Fibroblast of skin of left biceps (primary cell): ENCODE measurements at places on chromosomes 2 and 18.

GRCh38 chr2:237474442-237474911 is 12.6 kb upstream of the MLPH start:
- no peak for DNase-seq

DNA sequence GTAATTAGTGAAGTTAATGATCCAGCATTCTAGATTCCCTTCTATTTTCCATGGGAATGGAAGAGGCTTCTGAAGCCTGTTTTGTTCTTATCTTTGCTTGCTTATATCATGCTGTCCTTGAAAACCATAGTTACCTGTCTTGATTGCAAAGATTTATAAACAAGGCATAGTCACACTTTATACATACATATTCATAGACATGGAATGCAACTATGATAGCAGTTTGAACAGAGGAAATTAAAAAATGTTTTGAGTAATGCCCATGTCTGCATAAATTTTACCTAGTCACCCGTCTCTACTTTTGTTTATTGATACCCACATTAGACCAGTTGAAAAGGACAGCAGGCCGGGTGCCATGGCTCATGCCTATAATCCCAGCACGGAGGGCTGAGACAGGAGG is 289.0 kb downstream of the PTPRM start:
- no peak for DNase-seq

GRCh38 chr2:174901075-174901474 is 104.1 kb downstream of the CHN1 start:
- DNase-seq, result no peak

DNA sequence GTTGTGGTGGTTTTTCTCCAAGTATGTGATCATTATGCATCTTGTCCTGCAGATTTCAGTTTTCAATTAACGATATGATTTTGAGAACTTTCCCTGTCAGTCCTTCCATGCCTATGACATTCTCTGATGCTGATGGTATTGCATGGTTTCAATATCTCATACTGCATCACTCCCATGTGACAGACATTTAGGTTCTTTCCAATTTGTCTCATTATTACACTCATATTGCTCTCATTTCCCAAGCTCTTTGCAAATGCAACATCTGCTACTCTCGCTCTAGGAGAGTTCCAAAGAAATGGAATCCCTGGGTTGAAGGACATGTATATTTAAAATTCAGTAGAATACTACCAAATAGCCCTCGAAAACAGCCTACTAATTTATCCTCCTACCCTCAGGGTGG is 125.5 kb downstream of the MARCHF4 start:
- no peak for DNase-seq

DNA sequence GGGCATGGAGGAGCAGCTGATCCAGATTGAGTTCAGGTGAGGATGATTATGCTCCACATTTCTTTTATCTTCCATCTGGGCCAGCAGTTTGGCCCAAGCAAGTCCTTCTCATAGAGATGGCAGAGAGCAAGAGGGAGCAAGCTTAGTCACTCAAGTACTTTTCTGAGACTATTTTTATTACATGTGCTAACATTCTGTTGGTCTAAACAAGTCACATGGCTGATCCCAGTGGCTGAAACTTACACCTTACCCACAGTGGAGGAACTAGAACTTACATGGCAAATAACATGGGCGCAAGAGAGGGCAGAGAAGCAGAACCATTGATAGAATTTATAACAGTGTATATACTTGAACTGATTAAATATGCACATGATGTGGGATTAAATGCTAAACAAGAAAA is 105.7 kb downstream of the KYNU start:
- DNase-seq, result no peak

DNA sequence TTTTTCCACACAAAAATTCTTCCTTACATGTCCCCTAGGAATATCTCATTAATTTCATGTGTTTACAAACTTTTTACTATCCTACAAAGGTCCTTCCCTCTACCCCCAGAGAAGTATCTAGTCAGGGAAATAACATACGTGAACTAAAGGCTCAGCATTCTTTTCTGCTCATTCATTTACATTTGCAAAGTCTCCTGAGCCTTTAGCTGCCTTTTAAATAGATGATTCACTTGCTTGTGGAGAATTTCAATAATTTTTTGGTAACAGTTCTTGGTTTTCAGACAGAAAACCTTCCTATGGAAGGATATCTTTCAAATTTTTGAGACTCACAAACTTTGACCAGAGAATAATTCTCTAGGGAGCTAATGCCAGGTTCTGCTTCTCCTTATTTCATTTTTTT is 81.5 kb upstream of the RMDN2 start:
- DNase-seq, result peak; percentile 74

DNA sequence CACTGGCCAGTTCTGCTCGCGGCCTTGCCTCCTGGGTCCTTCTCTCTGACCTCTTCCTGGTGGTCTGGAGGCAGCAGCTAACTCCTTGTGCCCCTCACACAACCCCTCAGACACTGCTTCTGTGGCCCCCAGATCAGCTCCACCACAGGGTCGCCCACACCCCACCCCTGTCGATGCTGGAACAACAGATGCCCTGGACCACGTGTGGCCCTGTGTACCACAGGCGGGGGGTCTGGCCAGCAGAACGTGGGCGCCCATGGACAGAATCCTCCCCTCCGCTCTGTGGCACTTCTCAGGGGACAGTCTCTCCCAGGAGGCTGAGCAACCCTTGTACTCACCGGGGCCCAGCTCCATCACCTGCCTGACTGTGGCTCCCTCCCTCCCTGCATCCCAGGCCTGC is 245.6 kb downstream of the NDUFA10 start:
- DNase-seq, result no peak

DNA sequence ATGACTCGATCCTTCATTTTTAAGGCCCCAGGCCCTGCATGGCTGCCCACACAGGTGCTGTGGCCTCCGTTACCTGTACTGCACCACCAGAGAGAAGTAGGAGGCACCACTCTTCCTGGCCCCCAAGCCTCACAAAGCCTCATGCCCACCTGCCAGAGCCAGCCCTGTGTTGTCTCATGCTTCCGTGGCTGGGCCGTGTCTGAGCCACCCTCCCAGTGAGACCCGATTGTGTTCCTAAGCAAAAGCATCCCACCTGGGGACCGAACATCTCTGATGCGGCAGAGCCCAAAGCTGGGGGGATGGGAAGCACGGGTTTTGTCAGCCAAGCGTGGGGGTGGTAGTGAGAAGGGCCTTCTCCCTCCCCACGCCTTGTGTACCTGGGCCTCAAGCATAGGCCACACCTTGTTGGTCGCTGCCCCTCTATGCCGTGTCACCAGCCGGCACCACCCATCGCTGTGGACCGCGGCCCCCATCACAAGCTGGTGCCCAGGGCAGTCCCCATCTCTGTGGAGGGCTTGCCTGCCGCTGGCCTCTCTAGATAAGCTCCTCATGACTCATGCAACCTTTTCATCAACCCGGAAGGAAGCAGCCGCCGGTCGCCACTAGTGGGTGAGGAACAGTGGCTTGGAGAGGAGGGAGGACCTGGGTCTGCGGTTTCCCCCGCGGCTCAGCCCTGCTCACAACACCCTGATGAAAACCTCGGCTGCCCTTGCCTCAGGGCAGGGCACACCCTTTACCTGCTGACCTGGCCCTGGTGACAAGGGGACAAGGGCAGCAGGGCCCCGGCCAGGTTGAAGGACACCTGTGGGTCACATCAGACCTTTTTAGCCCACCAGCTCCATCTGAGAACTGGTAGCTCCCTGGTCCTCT is 2.7 kb upstream of the RNPEPL1 start:
- DNase-seq, result no peak

- DNase-seq, result no peak
These were observed 193.8 kb downstream of the GULP1 start for GRCh38 chr2:188485496-188485895.

DNA sequence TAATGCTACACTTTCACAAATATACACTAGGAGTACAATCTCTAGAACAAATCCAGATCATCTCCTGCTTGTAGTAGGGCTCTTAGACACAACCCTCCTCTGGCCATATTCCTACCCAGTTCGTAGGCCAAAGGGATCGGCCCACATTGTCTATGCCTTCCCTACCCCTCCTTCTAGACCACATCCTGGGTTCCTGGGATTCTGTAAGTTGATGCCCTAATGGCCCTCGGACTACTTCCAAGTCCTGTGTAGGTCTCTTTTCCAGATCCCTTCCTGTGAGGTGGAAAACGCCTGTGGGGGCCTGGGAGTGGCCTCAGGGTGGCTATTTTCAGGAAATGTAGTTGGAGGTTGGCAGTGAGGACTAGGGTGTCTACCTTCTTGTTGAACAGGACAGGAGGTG is 289.7 kb downstream of the ZNF385B start:
- no peak for DNase-seq

GRCh38 chr2:132729522-132729921 is 59.5 kb upstream of the LYPD1 start:
- DNase-seq, result no peak

GRCh38 chr2:41827354-41827971 is 220.4 kb upstream of the PKDCC start:
- no peak for DNase-seq

DNA sequence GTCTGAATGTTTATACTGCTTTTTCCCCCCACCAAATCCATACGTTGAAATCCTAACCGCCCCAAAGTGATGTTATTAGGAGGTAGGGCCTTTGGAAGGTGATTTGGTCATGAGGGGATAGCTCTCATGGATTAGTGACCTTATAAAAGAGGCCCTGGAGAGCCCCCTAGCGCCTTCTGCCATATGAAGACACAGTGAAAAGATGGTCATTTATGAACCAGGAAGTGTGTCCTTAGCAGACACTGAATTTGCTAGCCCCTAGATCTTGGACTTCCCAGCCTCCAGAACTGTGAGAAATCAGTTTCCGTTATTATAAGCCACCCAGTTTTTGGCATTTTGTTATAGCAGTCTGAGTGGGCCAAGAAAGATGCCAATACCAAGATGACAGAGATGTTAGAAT is 7.2 kb upstream of the TSN start:
- DNase-seq, result no peak

DNA sequence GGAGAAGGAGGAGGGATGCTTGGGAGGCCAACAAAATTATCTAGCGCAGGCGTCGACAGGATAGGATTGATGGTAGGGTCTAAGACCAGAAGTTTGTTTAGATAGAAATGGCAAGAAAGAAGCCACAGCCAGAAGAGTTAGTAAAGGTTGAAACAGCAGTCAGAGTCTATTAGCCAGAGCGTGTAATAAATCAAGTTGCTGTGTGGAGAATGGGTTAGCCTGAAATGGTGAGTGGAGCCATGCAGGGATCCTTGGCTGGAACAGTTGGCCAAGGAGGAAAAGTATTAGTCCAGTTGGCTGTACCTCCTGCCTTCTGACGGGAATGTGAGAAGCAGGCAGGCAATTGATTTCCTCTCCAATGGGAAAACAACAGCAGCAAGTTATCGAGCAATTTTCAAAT is 190.7 kb upstream of the CCDC68 start:
- no peak for DNase-seq

DNA sequence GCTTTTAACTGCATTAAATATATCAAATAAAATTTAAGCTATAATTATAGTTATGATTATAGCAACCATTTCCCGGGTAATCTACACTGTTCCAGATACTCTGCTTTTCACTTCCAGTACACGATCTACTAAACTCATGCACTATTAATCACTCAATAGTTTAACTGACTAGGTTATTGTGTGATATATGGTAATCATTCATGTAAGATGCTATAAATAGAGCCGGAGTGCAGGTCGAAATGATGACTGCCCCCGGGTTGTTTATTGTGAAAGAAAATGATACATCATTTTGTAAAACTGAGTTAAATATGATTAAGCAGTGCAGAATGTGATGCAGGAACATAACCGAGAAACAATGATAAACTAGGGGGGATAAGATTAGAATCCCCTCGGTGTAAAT is 434.6 kb upstream of the DSEL start:
- no peak for DNase-seq

DNA sequence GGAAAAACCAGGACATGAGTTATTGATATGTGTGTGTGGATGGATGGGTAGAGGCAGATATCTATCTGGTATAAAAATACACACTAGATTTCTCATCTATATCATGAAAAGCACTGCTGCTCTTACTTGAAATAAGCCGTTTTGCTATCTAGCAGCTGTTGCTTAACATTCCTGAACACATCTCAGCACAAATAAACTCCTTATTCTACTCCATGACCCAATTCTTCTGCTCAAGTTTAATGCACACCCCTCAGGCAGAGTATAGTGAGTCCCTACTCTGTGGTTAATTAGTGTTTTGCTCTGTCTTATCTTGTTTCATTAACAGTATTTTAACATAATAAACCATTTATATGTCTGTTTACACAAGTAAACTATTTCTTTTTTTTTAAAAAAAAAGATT is 134.2 kb downstream of the CBLN2 start:
- DNase-seq, result no peak

- no peak for DNase-seq
These were observed 134.0 kb upstream of the LYPD1 start for GRCh38 chr2:132804051-132804450.

DNA sequence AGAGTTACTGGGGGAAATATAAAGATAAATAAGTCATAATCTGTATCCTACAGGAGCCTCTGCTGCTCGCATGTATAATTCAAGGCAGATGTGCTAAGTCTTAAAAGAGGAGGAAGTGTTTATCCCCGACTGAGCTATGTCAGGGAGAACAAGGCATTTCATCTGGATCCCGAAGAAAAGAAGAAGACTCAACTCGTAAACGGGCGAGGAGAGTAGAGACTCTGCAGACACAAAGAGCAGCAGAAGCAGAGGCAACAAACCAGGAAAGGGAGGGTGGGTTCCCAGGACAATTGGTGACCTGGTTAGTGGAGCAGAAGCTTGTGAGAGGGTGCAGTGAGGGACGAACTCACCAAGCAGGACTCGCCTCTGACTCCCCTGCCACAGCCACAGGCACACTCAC is 368.6 kb downstream of the EIPR1 start:
- no peak for DNase-seq

DNA sequence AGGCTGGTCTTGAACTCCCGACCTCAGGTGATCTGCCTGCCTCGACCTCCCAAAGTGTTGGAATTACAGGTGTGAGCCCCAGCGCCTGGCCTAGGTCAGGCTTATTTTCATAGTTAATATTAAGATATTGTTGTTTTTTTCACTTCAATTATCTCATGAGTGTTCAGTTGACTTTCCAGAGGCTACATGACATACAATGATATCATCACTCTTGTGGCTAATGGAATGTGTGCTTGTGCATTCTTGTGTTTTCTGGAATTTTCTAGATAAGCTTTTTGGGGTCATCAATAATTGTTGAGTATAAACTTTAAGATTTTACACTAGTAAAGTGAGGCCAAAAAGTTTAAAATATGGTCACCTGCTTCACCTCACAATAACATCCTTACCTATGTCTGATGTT is 180.9 kb downstream of the FIGN start:
- no peak for DNase-seq

GRCh38 chr2:222608081-222608480 is 47.8 kb downstream of the FARSB start:
- DNase-seq, result peak; percentile 50

DNA sequence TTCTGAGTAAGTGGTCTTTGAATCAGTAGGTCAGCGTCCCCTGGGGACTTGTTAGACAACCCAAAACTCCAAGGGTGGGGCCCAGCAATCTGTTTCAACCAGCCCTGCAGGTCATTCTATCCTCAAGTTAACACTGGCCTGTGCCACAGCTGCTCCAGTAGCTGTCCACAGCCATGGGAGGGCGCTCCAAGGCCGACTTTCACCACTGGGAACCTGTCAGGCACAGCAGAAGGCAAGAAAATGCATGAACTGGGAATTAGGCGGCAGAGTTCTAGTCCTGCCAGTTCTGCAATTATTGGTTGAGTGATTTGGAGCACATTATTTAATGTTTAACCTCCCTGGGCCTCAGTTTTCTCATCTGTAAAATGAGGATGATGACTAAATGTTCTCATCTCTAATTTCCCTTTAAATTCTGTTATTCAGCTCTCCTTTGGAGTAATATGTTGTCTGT is 17.4 kb upstream of the MRPL33 start:
- DNase-seq, result no peak

- DNase-seq, result no peak
These were observed 76.6 kb downstream of the SLC66A2 start for GRCh38 chr18:79874553-79875530.

GRCh38 chr2:85754313-85755095 is 713 bp downstream of the ATOH8 start:
- DNase-seq, result no peak
